ENCODE measurements at places on chromosomes 12 and 14. TPM values are rescaled to one million over a fixed set of nuclear protein-coding genes. Genes with fewer than 3 reads are reported as not detected.

Gene DCP1B
- polyA plus RNA-seq: 26.0 TPM

Gene MGAT4C
- polyA plus RNA-seq: not detected

Gene BDKRB2
- polyA plus RNA-seq: not detected

Gene EIF2S3B
- 0.58 TPM for polyA plus RNA-seq

DNA sequence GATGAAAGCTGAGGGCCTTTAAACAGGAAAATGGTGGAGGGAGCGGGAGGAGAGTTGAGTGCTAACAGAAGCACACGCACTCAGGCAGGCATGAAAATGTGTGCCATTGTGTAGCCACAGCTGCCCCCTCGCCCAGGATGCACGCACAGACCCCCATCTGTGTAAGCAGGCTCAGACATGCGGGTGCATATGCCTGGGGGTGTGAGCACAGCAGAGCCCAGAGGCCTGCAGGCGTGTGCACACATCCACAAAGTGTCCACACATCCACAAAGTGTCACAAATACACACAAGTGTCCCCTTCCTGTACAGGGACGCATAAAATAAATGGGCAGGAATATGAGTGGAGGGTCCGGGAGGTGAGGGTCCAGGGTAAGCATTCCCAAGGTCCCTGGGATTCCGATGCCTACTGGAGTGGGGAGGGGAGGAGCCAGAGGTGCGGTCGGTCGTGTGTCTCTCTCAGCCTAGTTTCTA lies 805 bp upstream of the KRT7 start:
- no peaks in the 10 kb centered on the region for H3K27me3 ChIP-seq
- DNase-seq: no peak
- no peak overlapping the region for H3K27ac ChIP-seq
- H3K36me3 ChIP-seq: no peaks in the 10 kb centered on the region

Gene DYRK4
- 42.5 TPM for polyA plus RNA-seq

- H3K27ac ChIP-seq: no peak overlapping the region
- H3K27me3 ChIP-seq: no peaks in the 10 kb centered on the region
- H3K36me3 ChIP-seq: no peaks in the 10 kb centered on the region
- no peaks in the 10 kb centered on the region for H3K4me1 ChIP-seq
These were observed 153.9 kb upstream of the EGLN3 start for GRCh38 chr14:34104489-34105397.

Gene CALCOCO1
- 73.9 TPM for polyA plus RNA-seq

DNA sequence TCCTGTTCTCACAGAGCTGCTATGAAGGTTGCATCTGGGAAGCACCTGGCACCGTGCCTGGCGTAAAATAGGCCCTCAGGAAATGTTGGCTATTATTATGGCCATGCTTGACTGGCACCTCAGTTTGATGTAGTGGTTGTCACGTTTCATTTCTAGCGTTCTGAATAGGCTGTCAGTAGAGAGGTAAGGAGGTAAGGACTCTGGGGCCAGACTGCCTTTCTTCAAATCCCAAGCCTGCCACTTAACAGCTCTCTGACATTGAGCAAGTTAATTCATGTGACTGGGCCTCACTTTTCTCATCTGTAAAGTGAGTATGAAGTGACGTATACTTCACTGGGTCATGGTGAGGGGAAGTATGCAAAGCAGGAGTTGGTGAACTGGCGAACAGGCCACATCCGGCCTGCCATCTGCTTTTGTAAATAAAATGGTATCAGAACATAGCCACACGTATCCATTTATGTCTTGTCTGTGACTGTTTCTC lies 196.2 kb downstream of the CACNA1C start:
- no peaks in the 10 kb centered on the region for H3K4me1 ChIP-seq
- DNase-seq: no peak
- no peak overlapping the region for H3K4me3 ChIP-seq
- no peak overlapping the region for H3K27ac ChIP-seq
- H3K36me3 ChIP-seq: no peaks in the 10 kb centered on the region
- H3K27me3 ChIP-seq: no peaks in the 10 kb centered on the region

GRCh38 chr12:27359578-27360340 lies 27.1 kb downstream of the BMAL2 start:
- no peak overlapping the region for H3K4me3 ChIP-seq
- no peak overlapping the region for H3K27ac ChIP-seq
- H3K36me3 ChIP-seq: no peaks in the 10 kb centered on the region
- H3K4me1 ChIP-seq: no peaks in the 10 kb centered on the region
- no peak for DNase-seq

Gene FOXA1
- polyA plus RNA-seq: not detected

DNA sequence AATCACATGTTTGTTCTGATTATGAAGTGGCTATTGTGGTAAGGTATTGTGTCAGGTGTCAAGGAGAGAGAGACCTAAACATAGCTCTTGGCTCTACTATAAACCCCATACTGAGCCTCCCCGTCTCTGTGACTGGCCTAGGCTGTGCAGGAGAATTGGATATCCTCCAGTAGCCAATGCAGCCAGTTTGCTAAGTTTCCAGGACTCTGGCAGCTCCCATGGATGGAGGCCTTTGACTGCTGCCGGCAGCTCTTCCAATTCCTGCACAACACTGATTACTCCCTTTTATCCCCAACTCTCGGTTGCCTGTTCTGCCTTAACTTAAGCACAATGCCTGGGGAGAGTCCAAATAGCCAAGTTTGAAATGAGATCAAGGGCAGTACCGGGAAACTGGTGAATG lies 59.3 kb downstream of the ABCC9 start:
- no peak for DNase-seq
- no peaks in the 10 kb centered on the region for H3K36me3 ChIP-seq
- no peaks in the 10 kb centered on the region for H3K27me3 ChIP-seq
- no peak overlapping the region for H3K4me3 ChIP-seq
- no peaks in the 10 kb centered on the region for H3K4me1 ChIP-seq

- no peak overlapping the region for H3K27ac ChIP-seq
- H3K4me3 ChIP-seq: no peak overlapping the region
These were observed 44.3 kb downstream of the TMTC2 start for GRCh38 chr12:82730953-82731459.

Gene TMEM229B
- 34.4 TPM for polyA plus RNA-seq

- DNase-seq: peak; percentile 66
- H3K27me3 ChIP-seq: no peaks in the 10 kb centered on the region
- H3K27ac ChIP-seq: peak overlapping the region; percentile 92
These were observed 1.2 kb upstream of the SH2B3 start for GRCh38 chr12:111404362-111405148.

Gene HCAR3
- polyA plus RNA-seq: not detected

DNA sequence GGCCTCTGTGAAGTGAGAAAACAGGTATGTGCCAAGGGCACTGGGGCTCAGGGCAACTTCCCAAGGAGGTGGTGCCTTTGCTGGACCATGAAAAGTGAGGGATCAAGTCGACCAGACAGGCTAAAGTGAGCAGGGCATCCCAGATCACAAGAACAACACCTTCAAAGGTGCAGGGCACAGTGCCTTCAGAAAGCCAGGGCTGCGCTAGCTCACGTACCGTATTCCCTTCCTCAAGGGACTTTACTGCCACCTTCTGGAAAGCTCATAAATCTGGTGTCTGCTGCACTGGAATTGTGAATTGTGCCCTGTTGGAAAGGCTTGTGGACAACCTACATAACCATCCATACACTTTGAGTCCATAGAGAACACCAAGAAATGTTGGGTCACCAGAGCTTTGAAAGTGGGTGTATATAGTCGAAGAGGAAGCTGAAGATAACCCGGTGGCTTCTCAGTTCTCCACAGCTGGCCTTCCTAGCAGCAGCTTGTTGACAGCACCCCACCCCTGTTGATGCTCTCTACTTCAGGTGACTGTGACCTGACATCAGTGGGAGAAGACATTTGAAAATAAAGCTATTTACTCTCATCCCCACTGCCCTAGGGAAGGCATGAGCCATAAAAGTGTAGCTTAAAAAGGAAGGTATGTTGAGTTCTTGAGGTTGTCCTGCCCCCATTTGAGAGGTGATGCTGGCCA lies 24.5 kb downstream of the FIGNL2 start:
- no peaks in the 10 kb centered on the region for H3K36me3 ChIP-seq
- no peak overlapping the region for H3K4me3 ChIP-seq
- H3K4me1 ChIP-seq: peaks cover 25% of the 10 kb centered on the region
- H3K27me3 ChIP-seq: no peaks in the 10 kb centered on the region

DNA sequence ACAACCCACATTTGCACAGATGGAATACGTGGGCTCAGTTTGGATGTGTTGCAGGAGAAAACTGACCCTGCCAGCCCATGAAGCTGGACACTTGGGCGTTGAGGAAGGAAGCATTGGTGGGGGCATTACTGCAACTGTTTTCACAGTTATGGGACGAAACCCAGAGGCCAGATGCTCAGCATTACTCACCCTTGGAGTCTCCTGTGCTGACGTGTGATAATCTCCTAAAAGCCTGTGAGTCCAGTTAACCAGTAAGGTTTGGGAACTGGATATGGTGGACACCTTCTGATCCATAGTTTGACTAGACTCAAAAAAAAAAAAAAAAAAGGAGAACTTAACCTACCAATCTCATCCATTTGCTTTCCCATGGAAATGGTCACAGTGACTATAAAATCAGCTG lies 52.8 kb upstream of the EGLN3 start:
- no peak overlapping the region for H3K27ac ChIP-seq
- no peaks in the 10 kb centered on the region for H3K27me3 ChIP-seq
- no peak overlapping the region for H3K4me3 ChIP-seq
- no peak for DNase-seq

DNA sequence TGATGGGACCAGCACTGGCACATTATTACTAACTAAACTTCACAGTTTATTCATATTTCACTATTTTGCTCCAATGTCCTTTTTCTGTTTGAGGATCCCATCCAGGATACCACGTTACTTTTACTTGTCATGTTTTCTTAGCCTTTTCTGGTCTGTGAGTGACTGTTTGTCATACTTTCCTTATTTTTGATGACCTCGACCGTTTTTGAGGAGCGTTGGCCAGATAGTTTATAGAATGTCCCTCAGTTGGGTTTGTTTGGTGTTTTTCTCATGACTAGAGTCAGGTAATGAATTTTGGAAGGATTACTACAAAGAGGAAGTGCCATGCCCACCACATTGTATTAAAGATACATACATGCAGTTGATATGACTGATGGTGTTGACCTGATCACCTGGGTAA lies 199.4 kb upstream of the CCND2 start:
- no peak overlapping the region for H3K4me3 ChIP-seq
- DNase-seq: no peak
- no peaks in the 10 kb centered on the region for H3K36me3 ChIP-seq
- no peaks in the 10 kb centered on the region for H3K27me3 ChIP-seq
- no peaks in the 10 kb centered on the region for H3K4me1 ChIP-seq

Gene TCP11L2
- polyA plus RNA-seq: 19.3 TPM

GRCh38 chr12:116642106-116642505 lies 82.9 kb downstream of the MAP1LC3B2 start:
- no peak for DNase-seq
- no peak overlapping the region for H3K4me3 ChIP-seq
- no peaks in the 10 kb centered on the region for H3K36me3 ChIP-seq
- H3K27ac ChIP-seq: no peak overlapping the region
- H3K27me3 ChIP-seq: no peaks in the 10 kb centered on the region

DNA sequence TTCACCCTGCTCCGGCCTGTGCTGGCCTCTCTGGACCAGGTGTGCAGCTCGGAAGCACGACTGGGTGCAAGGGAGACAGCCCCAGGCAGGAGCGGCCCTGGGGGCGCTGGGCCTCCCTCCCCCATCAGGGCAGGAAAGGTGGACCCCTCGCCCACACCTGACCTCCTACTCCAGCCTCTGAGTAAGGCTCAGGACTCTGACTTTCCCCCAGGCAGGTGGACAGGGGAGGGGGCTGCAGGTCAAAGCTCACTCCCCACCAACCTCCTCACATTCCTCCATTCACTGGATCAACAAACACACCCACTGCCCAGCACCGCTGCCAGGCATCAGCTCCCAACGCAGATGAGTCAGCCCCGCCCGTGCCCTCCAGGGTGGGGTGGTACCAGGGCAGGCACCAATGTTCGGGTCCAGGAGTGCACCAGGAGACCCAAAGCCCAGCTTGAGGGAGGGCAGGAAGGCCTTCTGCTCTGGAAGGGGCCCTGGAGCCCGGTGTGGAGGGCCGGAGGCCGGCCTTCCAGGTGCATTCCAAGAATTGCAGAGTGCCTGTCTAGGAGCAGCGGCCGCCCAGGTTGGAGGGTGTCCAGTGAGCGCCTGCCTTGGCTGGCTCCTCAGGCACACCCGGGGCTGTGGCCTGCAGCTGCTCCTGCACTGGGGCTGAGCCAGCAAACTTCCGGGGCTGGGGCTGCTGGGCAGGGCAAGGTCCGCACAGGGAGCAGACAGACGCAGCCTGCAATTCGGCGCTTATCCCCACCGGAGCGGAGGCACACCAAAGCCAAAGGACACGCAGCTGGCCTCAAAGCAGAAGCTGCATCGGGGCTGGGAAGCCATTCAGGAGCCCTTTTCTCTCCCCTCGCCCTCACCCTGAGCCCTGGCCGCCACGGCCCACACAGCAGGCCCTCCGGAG lies 1.6 kb upstream of the INF2 start:
- H3K4me1 ChIP-seq: peaks cover 57% of the 10 kb centered on the region
- H3K27me3 ChIP-seq: no peaks in the 10 kb centered on the region
- no peak for DNase-seq
- no peaks in the 10 kb centered on the region for H3K36me3 ChIP-seq

DNA sequence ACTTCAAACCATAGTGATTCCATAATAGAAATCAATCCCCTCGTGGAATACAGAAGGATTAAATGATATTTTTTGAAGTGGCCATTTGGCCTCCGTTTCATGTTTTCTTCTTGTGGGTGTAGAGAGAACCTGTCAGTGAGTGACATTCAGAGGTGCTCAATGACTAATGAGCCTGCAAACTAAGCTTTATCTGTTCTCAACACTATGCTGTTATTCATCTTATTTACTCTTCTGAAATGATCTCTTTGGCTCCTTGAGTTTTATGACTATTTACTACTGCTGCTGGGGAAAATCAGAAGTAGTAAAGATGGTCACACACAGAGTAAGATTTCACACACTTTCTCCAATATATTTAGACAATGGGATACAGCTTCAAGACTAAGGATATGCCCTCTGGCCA lies 30.4 kb downstream of the ATP2B1 start:
- H3K27ac ChIP-seq: no peak overlapping the region
- H3K4me3 ChIP-seq: no peak overlapping the region
- H3K27me3 ChIP-seq: no peaks in the 10 kb centered on the region
- no peak for DNase-seq
- H3K4me1 ChIP-seq: peaks cover 40% of the 10 kb centered on the region

DNA sequence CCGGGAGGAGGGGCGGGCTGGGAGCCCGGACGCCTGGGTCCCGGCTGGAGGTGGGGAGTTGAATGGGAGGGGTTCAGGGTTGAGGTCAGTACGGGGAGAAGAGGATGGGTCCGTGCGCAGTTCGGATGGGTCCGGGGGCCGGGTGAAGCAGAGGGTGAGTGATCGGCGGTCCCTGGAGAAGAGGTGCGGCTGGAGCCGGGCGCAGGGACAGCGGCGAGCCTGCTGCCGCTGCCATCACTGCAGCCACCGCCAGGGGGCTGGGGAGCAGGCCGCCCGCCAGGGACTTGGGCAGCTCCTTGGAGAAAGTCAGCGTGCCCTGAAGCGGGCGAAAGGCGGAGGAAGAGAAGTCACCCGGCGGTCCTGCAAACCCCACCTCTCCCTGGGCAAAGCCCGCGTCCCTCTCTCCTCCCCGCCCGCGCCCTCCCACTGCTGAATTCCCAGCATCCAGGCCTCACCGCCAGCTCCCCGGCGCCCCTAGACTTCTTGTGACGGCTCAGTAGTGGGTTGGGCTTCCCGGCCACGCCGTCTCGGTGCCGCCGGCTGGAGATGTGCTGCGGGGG lies 6.0 kb upstream of the GPR84 start:
- no peaks in the 10 kb centered on the region for H3K27me3 ChIP-seq
- peaks cover 11% of the 10 kb centered on the region for H3K4me1 ChIP-seq
- no peak overlapping the region for H3K27ac ChIP-seq
- H3K4me3 ChIP-seq: no peak overlapping the region

GRCh38 chr14:56798447-56799342 lies 11.6 kb downstream of the OTX2 start:
- H3K4me1 ChIP-seq: no peaks in the 10 kb centered on the region
- H3K4me3 ChIP-seq: no peak overlapping the region
- no peak for DNase-seq
- H3K27ac ChIP-seq: no peak overlapping the region
- peaks cover 30% of the 10 kb centered on the region for H3K27me3 ChIP-seq

Data from CD8-positive, alpha-beta memory T cell (primary cell).